ENCODE measurements at places on chromosomes 3 and 15.

- DNase-seq, result no peak
These were observed 60.3 kb downstream of the SLC6A6 start for GRCh38 chr3:14462738-14463137.

- no peak for DNase-seq
These were observed 221.4 kb downstream of the SOX2 start for GRCh38 chr3:181933052-181933618.

DNA sequence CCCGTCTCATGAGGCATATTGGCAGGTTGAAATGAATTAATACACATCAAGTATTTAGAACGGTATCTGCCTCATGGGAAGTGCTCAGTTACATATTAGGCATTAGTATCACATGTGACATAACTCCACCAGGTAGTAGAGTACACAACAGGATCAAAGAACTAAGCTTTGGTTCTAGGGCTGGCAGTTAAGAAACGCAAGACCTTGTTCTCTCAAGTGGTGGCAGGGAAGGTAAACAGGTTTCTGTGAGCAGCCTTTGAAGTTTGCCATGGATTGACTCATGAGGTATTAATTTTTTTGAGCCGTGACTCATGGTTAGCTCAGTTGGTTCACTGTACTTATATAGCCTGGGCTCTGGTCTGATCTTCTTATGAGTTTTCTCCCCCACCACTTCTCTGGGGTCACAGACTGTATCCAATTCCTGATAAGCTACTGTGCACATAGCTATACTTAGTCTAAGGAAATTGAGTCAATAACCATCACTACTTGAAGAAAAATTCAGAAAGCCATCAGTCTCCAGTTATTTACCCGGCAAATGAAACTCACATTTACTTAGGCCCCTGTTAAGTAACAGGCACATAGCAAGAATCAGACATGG is 155.6 kb upstream of the STT3B start:
- no peak for DNase-seq

- no peak for DNase-seq
These were observed 92.7 kb upstream of the OCA2 start for GRCh38 chr15:28191832-28192231.

DNA sequence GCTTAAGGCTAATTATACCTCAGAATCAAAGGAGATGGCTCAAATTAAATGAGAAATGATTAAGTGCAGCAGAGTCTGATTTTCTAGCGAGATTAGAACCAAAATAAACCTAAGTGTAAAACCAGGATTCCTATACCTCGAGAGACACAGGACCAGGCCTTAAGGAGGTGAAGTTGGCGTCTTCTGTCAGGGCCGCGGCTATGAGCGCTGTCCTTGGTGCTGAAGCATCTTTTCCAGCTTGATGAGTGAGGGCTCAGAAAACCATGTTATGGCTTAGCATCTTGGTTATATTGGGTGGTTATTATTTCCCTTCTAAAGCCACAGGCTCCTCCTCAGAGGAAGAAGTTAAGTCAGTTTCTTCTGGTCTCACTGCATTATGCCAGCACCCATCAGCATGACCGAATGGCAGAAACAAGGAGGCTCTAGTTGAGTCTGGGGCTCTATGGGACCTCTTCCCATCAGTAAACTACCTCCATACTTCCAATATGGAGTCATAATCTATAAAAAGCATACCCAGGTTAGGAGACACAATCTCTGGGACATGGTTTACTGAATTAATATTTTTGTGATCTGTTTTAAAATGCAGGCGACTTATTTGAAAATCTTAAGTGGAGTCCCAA is 120.1 kb upstream of the NMNAT3 start:
- DNase-seq, result no peak

- DNase-seq, result no peak
These were observed 53.8 kb downstream of the HMG20A start for GRCh38 chr15:77474310-77474988.
